Hippocampal formation (tissue), 2 donors: ENCODE measurements at places on chromosomes 2 and 18.

GRCh38 chr2:238513346-238513745 is 86.6 kb downstream of the ASB1 start:
- no peak for DNase-seq

DNA sequence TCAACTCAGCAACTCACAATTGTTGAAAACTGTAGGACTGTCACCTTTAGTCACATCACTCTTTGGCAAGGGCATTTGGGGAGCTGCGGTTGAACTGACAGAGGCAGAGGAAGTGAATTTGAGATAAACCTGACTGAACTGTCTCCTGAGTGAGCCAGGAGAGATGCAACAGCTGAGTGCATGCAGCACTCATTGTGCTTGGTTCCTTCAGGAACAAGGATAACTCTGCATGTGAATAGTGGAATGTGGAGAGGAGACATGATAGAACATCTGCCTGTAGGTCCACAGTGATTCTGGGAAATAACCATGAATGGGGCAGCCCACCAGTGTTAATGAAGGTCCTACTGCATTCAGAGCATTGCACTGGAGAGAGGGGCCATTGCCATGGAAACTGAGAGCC is 494.7 kb downstream of the STK39 start:
- no peak for DNase-seq

- DNase-seq, result peak; percentile 55
Measured at GRCh38 chr2:9256570-9257043, 50.0 kb downstream of the ASAP2 start.

DNA sequence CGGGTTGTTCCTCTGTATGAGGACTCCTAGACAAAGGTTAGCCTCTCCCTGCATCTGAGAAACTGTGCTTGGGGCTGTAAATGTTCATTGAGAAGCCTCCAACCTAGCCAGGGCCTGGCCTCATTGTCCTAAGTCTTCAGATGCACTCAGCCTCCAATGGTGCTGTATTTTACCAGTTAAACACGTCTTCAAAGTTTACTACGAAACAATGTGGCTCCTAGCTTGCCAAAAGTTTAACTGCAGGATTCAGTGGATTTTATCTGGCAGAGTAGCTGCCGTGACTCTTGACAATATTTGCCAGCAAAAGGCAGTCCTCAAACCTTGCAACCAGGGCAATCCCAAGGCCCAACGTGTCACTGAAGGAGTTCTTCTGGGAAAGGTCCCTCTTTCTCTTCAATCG is 1.1 kb downstream of the PID1 start:
- no peak for DNase-seq

GRCh38 chr2:26170795-26171194 is 2.1 kb upstream of the GAREM2 start:
- DNase-seq, result no peak

DNA sequence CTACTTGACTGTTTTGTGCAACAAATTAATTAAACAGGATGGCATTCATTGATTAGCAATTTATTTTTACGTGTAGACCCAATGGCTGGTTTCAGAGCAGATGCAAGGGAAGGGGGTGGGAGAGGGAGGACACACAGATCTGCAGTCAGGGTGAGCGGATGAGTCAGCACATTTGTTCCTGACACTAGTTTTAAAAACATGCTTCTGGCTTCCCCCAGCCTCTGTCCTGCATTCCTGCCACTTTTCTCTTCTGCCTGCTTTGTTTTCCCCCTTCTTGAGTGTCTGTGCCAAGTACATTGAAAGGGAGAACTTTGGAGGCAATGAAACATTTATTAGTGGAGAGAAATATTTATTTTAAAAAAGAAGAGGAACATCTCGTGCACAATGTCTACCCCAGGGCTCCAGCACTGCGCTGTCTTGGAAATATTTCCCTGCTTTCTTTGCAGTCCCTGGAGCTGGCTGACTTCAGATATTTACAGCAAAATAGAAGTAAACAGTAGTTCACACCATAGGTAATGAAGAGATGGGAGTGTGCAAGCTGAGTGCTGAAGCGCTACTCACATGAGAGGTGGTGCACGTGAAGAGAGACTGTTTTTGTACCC is 52.2 kb downstream of the NRP2 start:
- no peak for DNase-seq

DNA sequence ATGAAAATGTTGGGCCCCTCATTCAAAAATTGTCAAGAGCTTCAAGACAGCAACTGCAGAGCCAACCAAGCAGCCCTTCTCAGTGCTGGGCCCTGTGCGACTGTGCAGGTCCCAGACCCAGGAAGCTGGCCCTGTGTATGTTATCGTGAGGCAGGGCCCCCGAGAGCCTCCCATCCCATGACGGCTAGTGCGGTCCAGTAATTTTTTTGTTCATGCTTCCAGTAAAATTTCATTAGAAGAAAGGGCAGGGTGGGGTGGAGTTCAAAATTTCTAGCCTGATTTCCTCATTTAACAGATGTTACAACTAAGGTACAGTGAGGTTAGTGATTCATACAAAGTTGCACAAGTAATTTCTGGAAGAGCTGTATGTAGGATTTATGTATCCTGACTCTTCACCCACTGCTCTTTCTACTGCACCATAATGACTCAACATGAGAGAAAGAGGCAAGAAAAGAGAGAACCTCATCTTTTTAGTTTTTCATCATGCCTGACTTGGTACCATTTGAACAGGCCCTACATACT is 105.5 kb downstream of the ZEB2 start:
- no peak for DNase-seq

DNA sequence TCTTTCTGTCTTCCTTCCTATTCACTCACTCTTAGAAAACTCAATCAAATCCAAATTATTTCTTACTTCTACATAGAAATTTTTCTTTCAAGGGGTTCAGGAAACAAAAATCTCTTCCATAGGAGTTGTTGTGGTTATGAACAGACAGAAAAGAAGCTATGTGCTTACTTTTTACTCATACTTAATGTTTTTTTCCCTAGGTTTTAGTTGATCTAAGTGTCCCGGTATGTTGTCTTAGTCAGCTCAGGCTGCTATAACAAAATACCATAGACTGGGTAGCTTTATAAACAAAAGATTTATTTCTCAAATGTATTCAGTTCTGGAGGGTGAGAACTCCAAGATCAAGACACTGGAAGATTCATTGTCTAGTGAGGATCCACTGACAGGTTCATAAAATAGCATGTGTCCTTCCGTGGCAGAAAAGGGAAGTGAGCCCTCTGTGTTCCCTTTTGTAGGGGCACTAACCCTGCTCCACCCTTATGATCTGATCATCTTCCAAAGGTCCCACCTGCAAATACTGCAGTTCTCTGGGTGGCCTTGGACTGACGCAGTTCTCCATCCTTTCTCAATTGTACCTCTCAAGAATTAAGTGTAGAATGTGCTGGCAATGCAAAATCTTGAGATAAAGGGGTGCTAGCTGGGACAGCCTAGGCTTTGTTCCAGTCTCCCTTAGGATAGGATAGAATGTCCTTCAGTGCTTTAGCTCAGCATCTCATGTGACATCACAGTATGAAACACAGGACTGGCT is 14.4 kb upstream of the VRK2 start:
- no peak for DNase-seq

GRCh38 chr2:42569883-42570282 is 1.5 kb downstream of the MTA3 start:
- no peak for DNase-seq
